Kidney capillary endothelial cell (primary cell): ENCODE measurements at places on chromosomes 16 and 17.

GRCh38 chr16:49858200-49859124 is 2.5 kb upstream of the ZNF423 start:
- peak; percentile 34 for DNase-seq

DNA sequence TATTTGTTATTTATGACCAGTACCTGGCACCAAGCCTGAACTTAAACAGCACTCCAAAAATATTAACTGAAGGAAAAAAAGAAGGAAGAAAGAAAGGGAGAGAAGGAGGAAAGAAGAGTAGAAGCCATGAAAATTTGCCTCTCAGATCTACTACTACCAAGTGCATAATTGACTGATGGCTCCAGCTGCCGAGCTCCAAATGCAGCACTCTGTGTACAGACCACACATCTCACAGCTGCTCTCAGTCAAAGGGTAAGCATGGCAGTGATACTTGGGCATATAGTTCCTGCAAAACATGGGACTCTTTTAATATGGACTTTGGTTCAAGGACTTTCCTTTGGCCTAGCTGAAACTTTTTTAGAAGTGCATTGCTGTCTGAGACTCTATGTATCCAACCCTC is 44.0 kb upstream of the NOG start:
- DNase-seq, result no peak

GRCh38 chr17:35747540-35748017 is 5.5 kb downstream of the GAS2L2 start:
- DNase-seq, result peak; percentile 73

GRCh38 chr16:81544261-81544660 is 99.7 kb downstream of the CMIP start:
- peak; percentile 38 for DNase-seq

GRCh38 chr17:63699638-63700527 is at the start of gene LIMD2:
Gene LIMD2, minus strand, starts transcription at chr17:63700125. Its CDS starts 827 bp downstream, at chr17:63699298.
- peak; percentile 49 for DNase-seq

GRCh38 chr17:20116683-20117309 is 107.6 kb downstream of the SPECC1 start:
- peak; percentile 45 for DNase-seq

DNA sequence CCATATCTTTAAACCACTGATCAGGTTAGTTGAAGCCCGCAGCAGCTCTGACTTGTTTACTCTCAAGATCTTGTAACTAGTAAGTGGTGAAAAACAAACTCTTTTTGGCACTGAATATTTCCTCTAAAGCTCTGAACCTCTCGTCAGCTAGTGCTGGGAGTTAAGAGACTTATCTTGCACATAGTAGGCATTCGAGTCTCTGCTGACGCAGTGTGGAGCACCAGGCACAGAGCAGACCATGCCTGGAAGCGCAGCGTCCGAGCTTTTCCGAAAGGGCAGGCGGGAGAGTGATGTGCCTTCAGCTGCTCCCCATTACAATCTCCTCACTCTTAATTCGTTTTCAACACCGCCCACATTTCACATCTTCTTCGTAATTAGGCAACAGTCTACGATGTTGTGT is 63.0 kb downstream of the SMG6 start:
- no peak for DNase-seq

DNA sequence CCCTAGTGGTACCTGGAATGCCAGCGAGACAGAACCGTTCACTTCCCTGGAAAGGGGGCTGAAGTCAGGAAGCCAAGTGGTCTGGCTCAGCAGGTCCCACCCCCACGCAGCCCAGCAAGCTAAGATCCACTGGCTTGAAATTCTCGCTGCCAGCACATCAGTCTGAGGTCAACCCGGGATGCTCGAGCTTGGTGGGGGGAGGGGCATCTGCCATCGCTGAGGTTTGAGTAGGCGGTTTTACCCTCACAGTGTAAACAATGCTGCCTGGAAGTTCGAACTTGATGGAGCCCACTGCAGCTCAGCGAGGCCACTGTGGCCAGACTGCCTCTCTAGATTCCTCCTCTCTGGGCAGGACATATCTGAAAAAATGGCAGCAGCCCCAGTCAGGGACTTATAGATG is 464.7 kb upstream of the TOM1L1 start:
- no peak for DNase-seq

DNA sequence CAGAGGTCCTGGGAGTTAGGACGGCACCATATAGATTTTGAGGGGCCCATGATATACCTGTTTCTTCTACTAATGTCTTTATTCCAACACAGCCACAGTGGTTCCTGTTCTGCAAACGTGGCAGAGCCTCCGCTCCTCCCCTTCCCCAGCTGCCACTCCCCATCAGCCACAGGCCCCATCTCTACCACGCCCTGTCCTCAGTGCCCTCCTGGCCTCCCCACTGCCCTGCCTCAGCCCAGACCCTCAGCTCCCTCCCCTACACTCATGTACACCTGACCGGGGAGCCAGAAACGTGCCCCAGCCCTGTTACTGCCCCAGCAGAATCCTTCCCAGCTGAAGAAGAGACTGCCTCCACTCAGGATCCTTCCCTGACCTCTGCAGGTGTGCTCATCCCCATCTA is 11.9 kb upstream of the RBFOX3 start:
- DNase-seq, result no peak

DNA sequence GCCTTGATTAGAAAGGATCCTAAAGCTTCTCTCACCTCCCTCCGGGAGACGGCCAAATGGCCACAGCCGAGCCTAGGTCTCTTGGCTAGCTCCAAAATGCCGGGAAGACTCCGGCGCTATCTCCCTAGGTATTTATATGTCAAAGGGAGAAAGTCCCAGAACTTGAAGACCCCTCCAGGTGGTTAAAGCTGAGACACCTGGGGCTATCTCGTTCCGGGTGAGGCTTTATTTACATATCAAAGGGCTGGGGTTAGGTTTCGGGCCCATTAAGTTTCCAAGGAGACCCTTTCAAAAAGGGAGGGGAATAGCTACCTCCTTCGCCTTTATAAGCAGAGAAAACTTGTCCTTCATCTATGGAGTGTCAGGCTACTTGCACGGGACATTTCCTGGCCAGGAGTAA is 70.9 kb upstream of the KIFC3 start:
- no peak for DNase-seq

DNA sequence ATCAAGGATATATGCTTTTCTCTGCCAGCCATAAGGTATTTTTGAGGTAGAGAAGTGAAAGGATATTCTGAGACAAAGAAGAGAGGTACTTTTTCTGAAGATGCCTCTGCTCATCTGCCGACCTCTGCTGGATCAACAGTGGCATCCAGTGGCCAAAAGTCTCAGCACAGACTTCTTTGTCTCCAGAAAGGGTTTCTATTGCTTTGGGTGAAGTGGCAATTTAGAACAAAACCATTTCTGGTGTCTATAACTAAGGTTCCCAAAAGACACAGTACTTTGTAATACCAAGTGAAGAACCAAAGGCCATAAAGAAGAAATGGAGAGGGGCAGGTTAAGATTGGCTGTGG is 155.2 kb upstream of the C17orf78 start:
- peak; percentile 15 for DNase-seq

DNA sequence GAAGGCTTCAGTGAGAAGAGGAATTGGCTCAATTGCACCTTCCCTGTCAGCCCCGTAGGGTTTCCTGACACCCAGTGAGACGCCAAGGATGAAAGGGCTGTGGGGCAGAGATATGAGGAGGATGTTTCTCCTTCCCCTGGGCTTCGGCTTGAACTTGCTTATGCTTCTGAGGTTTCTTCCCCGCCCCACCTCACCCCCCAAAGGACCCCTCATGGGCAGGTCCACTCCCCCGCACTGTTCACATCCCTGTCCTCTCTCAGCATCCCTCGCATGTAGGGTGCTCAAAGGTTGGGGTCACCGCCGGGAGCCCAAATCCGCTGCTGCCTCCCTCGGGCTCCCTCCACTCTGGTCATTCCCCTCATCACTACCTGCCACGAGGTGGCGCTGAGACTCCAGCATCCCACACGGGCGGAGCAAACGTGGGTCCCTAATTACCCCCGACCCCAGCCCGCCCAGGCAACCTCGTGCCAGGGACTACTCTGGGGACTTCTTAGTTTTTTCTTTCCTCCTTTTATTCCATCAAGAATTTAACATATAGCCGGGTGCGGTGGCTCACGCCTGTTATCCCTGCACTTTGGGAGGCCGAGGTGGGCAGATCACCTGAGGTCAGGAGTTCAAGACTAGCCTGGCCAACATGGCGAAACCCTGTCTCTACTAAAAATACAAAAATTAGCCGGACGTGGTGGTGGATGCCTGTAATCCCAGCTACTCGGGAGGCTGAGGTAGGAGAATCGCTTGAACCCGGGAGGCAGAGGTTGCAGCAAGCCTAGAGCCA is 3.3 kb upstream of the TRARG1 start:
- DNase-seq, result peak; percentile 34

DNA sequence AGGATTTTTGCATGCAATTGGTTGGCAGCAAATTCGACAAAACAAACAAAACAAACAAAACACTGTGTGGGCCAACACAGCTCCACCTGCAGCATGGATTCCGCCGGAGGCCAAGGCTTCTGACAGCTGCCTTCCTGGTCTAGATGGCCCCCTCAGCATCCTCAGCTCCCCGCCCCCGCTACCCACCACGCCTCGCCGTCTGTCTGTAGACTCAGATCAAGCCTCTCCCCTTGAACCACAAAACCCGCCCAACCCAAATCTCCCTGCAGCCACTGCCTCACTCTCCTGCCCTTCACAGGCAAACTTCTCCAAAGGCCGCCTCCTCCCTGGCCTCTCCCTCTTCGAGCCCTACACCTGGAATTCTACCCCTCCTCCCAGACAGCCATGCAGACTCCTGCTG is 57.9 kb downstream of the RTN4RL1 start:
- no peak for DNase-seq

- no peak for DNase-seq
Measured at GRCh38 chr16:12330946-12331345, 354.4 kb downstream of the SNX29 start.

DNA sequence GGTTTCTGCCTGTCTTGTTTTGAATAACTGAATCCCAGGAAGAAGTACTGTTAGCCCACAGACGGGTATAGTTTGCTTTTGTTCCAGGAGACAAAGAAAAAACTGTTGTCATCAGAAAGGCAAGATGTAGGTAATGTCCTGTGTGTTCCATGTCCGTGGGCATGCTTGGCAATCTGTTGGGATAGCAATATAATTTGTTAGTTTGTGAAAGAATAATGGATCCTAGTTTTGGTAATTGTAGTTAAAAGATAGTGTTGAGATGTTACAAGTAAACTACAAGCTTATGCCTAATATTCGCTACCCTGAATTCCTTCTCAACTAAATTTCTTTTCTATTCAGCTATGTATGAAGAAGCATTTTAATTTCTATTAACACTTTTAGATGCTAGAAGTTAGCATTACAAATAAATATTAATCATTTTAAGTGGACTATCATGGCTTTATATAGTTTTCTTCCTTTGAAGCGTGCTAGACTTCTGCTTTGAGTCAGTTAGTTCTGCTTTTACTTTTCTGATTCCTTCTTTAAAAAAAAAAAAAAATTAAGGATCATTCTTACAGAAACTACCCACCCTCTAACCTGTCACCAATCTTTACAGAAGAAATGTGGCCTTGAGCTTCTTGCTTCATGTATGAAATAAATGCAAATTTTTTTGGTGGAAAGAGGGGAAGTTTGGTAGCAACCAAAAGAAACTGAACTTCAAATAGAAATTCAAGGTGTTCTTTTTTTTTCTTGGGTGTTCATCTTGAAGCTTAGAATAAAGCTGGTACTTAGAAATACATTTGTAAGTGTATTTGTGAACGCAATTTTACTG is 2.4 kb downstream of the EVI2A start:
- no peak for DNase-seq

GRCh38 chr16:22373662-22374310 is 633 bp downstream of the CDR2 start:
- no peak for DNase-seq

GRCh38 chr17:70298929-70299531 is 129.7 kb downstream of the KCNJ2 start:
- no peak for DNase-seq

- no peak for DNase-seq
Measured at GRCh38 chr16:89222931-89223330, 5.4 kb downstream of the ZNF778 start.

- DNase-seq, result no peak
Measured at GRCh38 chr17:77507111-77507885, 366.5 kb downstream of the SEC14L1 start.

- DNase-seq, result no peak
Measured at GRCh38 chr17:15483431-15483830, 16.0 kb upstream of the CDRT4 start.

DNA sequence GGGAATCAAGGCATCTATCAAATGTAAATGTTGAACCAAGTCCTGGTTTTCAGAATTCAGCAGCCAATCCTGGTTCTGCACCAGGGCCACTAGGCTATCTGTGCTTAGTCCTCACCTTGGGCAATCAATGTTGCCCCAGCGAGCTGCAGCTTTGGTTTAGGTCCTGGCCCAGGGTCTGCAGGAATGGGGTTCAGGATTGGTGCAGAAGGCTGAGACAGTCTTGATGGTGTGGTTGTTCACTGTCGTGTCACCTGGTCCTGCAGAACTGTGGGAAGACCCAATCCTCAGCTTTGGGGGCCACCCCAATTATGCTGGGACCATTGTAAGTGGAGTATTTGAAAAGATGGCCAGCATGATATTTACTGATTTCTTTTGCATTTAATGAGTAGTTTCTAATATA is 10.6 kb downstream of the TERF2IP start:
- no peak for DNase-seq

GRCh38 chr17:36849871-36850348 is 87.4 kb upstream of the LHX1 start:
- DNase-seq, result peak; percentile 89

GRCh38 chr17:21059761-21060160 is 16.9 kb upstream of the USP22 start:
- DNase-seq, result no peak

DNA sequence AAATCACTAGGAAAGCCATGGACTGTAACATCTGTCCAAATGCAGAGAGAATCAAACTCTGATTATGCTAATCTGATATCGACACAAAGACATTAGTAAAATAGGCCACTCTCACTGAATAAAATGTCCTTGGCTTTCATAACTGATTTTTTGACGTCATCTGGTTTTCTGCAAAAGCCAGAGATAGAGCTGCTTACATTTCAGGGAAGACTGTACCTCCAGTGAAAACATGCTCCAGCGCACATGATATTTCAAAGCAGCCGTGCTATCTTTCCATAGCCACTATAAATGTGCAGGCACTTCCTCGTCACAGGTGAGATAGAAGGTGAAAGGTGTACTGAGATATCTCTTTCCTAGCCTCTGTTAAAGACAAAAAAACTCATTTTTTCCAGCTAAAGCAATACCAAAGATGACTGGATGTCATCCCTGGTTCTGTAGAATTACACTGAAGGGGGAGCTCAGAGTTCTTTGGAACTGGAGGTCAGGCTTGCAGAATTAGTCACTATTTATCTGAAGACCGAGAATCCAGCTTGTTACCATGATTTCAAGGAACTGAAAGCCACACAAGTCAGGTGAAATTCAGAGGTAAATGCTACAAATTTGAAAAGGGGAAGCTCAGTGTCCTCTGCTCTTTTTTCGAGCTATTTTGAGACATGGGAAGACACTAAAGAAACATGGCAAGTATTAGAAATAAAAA is 249.5 kb downstream of the CA10 start:
- no peak for DNase-seq
